ENCODE measurements at places on chromosomes 1 and 21.

- DNase-seq, result no peak
Measured at GRCh38 chr1:114274621-114275317, 121.1 kb upstream of the SYT6 start.

DNA sequence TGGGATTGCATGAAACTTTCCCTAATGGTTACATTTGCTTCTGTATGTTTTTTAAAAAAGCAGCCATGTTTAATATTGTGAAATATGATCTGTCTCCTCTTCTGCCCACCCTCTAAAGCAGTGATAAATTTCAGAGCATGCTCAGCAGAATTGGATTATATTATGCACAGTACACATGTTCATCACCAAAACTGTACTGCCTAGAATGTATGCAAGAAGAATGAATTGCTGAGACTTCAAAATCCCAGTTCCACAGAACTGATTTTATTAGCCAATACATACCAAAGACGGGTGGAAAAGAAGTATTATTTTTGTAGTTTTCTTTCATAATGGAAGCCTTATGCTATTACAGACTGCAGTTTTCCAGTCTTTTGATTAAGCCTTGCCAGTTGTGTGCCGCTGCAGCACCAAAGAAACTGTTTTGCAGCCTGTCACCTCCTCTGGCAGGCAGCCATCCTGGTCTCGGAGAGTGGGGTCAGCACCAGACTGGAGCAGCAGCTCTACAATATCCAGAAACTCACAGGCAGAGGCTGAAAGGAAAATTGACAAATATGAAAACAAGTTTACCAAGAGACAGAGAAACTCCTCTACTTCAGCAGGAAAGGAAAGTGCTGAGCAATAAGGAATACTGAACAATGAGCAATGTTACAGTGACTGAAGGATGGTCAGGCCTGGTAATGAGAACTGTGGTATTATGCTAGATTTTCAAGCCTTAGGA is 58.1 kb downstream of the LHX4 start:
- no peak for DNase-seq

DNA sequence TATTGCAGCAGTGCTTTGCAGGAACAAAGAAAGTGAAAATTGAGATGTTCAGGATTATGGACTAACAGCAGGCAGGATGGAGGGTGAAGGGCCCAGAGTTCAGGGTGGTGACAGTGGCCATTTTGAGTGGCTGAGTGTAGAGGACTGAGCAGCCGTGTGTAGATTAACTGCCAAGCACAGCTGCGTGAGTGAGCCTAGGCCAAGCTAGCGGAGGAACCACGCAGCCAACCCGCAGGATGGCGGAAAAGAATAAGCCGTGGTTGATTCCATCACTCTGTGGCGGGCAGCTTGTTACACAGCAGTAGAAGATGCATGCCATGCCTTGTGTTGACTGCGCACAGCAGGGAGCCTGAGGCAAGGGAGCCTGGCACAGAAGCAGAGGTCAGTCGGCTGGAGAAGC is 102.5 kb upstream of the KIF26B start:
- DNase-seq, result no peak

DNA sequence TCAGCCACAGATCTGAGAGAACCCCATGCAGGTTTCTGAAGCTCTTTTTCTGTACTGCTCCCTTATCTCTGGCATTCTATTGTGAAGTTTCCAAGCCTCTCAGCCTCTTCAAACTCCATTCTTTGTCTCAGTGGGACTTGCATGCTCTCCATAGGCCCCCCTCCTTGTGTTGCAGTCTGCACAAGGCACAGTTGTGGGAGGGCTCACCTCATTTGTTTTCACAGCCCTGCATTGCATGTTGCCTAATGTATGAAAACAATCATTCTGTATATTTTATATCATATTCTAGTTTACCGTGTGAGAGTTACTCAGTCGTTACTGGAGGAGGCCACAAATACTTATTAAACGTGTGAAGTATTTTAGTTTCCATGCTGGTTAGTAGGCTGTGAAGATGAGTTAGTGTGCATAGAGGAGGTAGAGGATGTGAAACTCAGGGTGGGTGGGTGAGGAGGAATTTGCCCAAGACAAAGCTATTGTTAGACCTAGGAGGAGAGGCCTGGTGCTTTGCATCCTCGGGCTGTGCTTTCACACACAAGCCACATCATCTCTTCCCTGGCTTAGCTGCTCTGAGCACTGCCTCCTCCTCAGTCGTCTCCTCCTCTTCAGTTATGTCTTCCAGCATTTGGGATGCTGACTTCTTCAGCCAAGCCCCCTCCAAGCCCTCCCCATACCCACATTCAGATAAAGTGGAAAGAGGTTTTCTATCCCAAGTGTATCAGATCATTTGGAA is 7.8 kb upstream of the CHI3L2 start:
- DNase-seq, result peak; percentile 55

- DNase-seq, result no peak
Measured at GRCh38 chr1:28078262-28078661, 10.1 kb downstream of the EYA3 start.

DNA sequence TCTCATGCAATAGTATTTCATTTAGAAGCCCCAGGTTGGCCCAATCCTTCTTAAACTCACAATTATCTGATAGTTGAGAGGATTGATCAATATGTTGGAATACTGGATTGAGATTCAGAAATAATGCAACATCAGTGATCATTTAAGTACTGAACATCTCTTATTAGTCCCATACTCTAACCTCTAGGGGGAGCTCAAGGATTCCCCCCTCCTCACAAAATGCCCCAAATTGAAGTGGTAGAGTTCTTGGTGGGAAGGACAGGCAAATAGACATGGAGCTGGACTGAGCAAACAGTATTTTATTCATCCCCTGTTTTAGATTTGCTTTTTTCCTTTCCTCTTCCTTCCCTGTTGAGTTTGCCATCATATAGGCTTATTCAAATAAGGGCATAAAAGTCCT is 62.8 kb downstream of the NGF start:
- no peak for DNase-seq

- no peak for DNase-seq
Measured at GRCh38 chr1:99656701-99657100, 10.8 kb downstream of the PALMD start.

DNA sequence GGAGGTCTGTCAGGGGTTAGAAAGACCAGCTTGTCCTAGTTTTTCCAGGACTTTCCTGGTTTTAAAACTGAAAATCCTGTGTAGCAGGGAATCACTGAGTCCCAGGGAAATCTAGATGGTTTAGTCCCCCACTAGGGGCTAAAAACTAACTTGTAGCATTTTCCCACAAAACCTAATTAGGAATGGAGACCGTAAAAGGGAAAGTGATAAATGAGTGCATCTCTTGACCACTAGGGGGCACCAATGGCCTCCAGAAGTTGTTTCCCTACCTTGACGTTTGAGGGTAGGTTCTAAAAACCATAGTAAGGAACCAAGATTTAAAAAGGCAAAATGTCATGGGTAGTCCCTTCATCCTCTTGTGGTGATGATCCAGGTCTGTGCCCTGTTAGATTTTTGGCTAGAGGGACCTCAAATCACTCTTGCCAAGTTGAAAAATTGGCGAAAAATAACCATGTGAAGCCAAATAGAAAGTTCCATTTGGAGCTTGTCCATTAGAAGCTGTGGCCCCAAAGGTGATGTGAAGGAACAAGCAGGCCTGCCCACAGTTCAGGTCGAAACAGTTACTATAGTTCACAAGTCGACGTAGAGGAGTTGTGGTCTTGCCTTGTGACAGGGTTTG is 24.5 kb downstream of the CLIC6 start:
- peak; percentile 64 for DNase-seq

- DNase-seq, result no peak
Measured at GRCh38 chr1:219871427-219872057, 56.8 kb downstream of the SLC30A10 start.

GRCh38 chr21:42059721-42060120 is 11.4 kb upstream of the UMODL1 start:
- no peak for DNase-seq

GRCh38 chr1:163706915-163707314 is 385.2 kb downstream of the NUF2 start:
- DNase-seq, result no peak
